ENCODE measurements at places on chromosomes 1 and 21. TPM values are rescaled to one million over a fixed set of nuclear protein-coding genes. Genes with fewer than 3 reads are reported as not detected.

IL10 gene
- total RNA-seq: not detected

HLX gene
- total RNA-seq: 5.5 TPM

PROK1 gene
- total RNA-seq: not detected

PDZK1IP1 gene
- 5.3 TPM for total RNA-seq

GBP2 gene
- 1.1 TPM for total RNA-seq

PLCH2 gene
- 0.19 TPM for total RNA-seq
